Esophagus (tissue), 2 donors: ENCODE measurements at places on chromosomes 1 and 21. TPM values are rescaled to one million over a fixed set of nuclear protein-coding genes. Genes with fewer than 3 reads are reported as not detected.

OLFM3 gene
- not detected for polyA plus RNA-seq

PDZK1 gene
- 0.04 TPM for polyA plus RNA-seq

CRYAA gene
- polyA plus RNA-seq = not detected

RWDD3 gene
- 26.9 TPM for polyA plus RNA-seq

CD1B gene
- polyA plus RNA-seq = not detected

PUM1 gene
- 16.4 TPM for polyA plus RNA-seq

U2AF1 gene
- polyA plus RNA-seq = 66.1 TPM

PHGDH gene
- 68.7 TPM for polyA plus RNA-seq

PRCC gene
- polyA plus RNA-seq = 36.6 TPM

USP25 gene
- 10.8 TPM for polyA plus RNA-seq

HAPLN2 gene
- polyA plus RNA-seq = 0.28 TPM

WNT9A gene
- polyA plus RNA-seq = 3.6 TPM
